Astrocyte of the hippocampus (primary cell): ENCODE measurements at places on chromosomes 5 and 9.

DNA sequence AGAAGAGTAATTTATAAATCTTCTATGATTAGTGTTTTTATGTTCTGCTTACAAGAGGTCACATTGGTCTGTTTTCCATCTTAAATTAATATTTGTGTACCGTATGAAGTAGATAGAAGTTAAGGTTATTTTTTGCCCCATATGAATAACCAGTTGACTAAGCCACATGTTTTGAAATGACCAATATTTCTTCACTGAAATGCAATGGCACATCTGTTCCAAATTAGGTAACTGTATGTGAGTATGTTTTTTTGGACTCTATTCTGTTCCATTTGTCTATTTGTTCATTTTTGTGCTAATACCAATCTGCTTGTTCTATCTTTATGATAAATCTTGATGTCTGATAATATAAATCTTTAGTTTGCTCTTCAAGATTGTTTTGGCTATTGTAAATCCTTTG is 17.7 kb downstream of the JAK2 start:
- DNase-seq: no peak

DNA sequence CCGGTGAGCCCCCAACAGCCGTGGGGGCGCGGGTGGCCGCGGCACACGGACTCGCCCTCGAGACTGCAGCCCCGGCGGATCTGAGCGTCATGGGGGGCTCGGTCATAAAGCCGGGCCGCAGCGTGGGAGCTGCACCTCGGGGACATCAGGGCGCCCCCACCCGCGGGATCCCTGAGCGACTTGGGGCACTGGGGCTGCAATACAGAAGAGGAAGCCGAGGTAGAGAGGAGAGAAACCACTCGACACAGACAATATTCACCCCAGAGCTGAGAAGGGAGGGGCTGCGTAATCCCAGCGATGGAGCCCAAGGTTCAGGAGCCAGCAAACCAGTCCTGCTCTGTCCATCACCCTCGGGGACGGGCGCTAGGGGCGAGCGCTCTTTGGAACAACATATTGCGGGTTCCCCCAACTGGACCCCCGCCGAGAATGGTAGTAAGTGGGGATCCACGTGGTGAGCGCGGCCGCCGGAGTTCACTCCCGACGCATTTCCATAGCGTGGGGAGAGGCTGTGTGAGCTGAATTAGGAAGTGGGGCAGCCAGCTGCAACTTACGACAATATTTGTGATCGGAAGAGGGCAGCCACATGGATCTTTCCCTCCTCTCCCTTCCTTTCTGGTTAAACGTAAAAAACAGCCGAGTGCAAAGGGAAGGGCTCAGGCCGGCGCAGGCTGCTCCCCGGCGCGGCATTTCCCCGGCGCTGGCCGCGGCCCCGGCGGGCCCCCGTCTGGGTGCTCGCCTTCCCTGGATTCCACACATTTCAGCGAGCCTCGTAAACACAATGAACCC is 9.9 kb downstream of the PTCH1 start:
- DNase-seq: peak; percentile 84

GRCh38 chr9:846852-847251 is 5.4 kb downstream of the DMRT1 start:
- DNase-seq: peak; percentile 20

DNA sequence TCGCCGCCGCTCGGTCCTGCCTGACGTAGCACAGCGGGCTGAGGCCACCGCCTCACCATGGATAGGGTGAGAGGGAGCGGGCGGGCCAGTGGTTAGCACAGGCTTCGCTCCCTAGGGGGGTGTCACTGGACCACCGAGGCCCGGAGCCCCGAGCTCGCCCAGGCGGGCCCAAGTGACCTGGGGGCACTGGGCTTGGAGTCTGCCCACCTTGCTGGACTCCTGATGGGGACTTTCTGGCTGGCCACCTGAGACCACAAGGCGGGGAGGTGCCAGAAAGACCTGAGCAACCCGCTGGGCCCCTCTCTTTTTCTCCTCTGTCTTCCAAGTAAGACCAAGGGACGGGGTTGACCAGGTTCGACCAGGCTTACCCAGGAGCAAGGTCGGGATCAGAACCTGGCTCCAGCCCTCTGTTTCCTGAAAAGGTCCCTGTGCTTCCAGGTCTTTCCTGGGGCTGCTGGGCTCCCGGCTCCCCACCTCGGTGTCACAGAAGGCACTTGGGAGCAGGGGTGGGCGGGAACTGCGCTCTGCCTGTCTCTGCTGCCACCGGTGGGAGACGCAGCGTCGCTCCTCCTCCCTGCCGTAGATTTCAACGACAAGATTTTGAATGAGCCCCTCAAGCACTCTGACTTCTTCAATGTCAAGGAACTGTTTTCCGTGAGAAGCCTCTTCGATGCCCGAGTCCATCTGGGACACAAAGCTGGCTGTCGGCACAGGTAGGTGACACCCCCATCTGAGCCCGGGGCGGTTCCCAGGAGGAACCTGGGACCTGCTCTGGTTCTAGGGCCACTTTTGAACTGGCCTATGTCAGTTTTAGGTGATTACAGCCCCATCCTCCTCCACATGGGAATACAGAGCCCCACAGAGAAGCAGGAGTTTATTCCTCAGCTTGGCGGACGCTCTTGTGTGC is 1.0 kb downstream of the MRPS2 start:
- no peak for DNase-seq

DNA sequence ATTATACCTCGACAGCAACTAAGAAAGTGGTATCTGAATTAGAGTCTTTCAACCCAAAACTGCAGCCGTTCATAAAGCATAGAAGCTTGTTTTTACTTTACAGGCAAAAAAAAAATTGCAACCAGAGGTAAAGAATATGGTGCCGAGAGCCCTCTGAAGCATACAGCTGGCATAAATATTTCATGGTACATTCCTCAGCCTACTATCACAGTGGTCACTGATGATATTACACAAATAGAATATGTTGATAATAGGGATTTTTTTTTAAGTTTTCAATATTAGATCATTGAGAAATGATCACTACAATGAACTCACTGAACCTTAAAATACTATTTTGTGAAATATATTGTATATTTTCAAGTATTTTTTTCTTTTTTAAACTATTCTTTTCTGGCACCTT is 6.2 kb upstream of the SMC2 start:
- no peak for DNase-seq

DNA sequence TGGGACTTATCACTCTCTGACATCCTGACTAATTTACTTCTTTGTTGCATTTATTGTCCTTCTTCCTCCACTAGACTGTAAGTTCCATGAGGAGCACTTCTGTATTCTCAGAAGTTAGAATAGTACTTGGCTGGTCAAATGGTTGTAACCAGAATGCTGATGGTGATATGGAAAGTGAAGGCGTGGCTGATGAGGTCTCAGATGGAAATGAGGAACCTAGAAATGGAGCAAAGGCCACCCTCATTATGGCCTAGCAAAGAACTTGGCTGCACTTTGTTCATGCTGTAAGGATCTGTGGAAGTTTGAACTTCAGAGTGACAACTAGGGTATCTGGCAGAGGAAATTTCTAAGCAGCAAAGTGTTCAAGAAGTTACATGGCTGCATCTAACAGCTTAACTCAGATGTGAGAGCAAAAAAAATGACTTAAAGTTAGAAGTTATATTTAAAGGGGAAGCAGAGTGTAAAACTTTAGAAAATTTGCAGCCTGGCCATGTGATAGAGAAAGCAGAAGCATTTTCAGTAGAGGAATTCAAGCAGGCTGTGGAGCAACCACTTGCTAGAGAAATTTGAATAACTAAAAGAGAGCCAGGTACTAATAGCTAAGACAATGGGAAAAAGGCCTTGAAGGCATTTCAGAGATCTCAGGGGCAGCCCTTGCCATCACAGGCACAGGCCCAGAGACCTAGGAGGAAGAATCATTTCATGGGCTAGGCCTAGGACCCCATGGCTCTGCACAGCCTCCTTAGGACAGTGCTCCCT is 14.9 kb upstream of the SLC22A5 start:
- no peak for DNase-seq

DNA sequence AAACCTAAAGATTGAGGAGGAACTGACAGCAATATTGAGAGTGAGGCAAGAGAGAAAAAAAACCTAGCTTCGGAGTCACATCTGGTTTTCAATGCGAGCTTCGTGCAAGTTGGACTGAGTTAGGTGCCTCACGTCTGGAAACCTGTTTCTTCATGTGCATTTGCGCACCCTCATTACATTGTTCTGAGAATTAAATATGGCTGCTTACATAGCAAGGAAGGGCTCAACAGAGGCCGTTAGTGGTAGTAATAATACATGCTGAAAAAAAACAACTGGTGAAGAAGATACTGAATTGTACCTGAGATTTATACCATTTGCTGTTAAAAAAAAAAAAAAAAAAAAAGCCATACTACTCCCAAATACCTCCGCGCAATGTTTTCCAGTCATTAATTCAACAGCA is 18.6 kb downstream of the DNAJA1 start:
- peak; percentile 5 for DNase-seq

DNA sequence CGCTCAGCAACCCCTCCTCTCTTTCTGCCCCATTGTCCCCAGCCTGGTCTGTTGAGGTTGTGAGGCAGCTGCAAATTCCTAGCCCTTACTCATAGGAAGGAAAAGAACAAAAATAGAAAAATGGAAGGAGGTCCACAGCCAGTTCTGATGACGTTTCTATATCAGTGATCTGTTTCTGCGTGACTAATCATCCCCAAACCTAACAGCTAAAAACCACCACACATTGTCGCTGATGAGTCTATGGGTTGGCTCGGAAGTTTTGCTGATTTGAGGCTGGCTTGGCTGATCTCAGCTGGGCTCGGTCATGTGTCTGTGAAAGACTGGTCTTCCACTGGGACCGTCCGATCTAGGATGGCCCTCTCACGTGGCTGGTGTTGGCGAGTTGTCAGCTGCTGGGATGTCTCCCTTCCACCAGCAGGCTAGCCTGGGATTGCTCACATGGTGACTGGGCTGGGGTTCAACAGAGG is 200.6 kb upstream of the ZNF618 start:
- peak; percentile 87 for DNase-seq

GRCh38 chr5:1226839-1227581 is 1.8 kb downstream of the SLC6A18 start:
- DNase-seq: no peak

DNA sequence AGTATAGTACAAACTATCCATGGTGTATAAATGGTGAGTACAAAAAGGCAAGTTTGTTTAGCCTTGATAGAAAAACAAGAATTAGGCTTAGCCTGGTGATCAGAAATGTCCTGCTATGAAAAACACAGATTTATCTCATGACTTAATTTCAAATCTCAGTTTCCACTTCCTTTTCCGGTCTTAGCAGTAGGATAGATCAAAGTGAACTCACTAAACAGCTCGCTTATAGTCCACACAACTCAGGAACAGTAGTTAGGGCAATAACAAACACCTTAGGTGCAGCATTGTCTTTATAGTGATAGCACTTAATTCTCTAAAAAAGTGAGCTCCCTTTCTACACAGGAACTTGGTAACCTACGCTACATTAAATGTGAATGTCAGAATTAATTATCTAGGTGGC is 11.4 kb downstream of the GOLGA1 start:
- DNase-seq: no peak

DNA sequence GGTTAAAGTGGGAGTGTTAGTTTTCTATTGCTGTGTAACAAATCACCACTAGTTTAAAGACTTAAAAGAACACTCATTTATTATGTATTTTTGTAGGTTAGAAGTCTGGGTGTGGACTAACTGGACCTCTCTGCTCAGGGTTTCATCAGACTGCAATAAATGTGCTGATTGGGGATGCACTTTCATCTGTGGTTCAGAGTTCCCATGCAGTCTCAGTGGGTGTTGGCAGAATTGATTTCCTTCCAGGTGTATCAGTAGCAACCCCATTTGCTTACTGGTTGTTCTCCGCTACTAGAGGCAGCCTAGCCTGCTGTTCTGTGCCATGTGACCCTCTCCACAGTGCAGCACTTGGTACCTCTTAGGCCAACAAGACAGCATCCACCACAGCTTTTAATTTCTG is 2200.5 kb downstream of the MAT2B start:
- no peak for DNase-seq

DNA sequence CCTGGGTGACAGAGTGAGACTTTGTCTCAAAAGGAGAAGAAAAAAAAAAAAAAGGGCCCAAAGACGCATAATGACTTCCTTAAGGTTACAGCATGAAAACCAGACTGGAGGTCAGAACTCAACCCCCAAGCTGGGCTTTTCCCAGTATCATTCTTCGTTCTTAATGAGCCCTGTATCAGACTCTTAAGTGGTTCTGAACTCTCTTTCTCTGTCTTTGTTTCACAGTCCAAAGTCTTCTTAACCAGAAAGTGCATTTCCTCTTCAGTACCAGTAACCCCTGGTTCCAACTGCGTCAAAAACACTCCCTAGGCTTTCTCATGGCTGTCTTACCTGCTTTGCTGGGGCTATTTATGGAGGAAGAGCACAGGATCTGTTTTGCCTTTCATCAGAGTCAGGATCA is 38.4 kb upstream of the SHB start:
- DNase-seq: no peak

DNA sequence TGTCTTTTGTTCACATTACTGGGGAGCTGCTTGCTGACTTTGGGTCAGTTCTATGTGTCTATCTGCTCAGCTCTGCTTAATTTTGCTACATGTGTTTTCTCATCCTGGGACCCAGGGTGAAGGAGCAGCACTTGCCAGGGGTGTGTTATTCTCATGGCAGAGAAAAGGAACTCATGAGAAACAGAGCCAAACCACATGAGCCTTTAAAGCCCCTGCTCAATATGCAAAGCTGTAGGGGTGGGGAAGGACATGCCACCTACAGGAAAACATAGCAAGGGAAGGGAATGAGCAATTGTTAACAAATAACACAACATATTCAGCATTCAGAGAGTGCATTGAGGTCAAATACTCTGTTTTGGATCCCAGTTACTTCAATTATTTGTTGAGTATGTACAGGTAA is 290.9 kb downstream of the CDK5RAP2 start:
- DNase-seq: peak; percentile 48

DNA sequence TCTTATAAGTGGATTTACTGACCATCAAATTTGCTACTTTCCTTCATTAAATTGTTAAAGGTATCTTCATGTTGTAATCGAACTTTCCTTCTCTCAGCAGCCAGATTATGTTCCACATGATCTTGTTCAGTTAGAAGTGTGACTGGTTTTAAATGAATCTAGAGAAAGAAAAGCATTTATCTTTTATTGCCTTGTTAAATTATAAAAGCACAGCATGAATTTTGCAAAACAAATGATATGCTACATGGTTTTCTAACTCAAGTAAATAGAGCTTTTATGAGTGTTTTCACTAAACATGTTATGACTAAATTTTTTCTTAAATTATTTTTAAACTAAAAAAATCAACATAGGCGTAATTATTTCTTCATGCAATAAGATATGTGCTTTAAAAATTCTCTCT is 34.1 kb downstream of the ACOT12 start:
- no peak for DNase-seq

DNA sequence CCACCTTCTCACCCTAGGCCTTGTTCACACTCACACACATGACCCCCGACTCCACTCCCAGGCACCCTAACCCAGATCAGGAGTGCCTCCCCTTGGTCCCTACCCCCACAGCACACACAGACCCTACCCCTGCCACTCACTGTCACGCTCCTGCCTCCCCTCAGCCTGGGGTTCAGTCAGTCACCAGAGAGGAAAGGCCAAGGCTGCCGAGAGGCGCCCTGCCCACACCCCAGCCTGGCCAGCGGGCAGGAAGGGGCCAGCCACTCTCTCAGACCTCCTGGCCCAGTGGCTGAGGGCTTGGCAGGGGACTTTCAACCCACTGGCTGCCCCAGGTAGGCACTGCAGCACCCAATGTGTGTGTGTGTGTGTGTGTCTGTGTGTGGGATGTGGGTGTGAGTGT is 122.4 kb upstream of the MVB12B start:
- DNase-seq: no peak
